ENCODE measurements at places on chromosomes 7 and 10.

GRCh38 chr7:150829426-150829825 is 22.9 kb upstream of the AOC1 start:
- DNase-seq: no peak

- DNase-seq: no peak
Measured at GRCh38 chr10:16948361-16948760, 131.1 kb upstream of the RSU1 start.

GRCh38 chr7:133429371-133429770 is 176.5 kb downstream of the EXOC4 start:
- DNase-seq: no peak

GRCh38 chr7:71130031-71130679 is 1.8 kb upstream of the GALNT17 start:
- no peak for DNase-seq

- no peak for DNase-seq
Measured at GRCh38 chr7:139695588-139695987, 82.2 kb downstream of the HIPK2 start.

DNA sequence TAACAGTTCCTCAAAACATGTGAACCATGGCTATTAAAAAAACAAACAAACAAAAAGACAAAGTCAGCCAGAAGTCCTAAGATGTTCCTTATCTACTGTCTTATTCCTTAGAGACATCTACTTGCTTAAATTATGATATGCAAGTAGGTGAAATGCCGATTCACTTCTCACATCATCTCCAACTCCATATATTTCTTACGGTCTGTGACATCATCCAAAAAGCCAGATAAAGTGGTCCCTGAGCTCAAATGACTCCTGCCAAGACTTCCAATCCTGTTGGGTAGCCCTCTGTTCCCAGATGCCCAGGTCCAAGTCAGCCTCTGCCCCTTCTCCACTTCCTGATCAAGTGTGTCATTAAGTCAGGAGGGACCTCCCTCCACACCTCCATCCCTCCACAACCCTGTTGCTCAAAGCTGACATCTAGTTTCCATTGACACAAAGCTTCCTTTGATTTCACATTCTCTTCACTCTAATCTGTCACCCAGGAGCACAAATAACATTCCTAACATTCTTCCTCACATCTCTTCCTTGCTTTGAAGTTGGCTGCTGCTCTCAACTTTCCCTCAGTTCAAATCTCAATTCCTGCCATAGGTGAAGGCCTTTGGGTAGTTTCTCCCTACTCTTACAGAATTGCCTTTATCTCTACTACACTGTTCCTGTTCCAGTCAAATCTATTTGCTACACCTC is 56.1 kb upstream of the PDLIM1 start:
- no peak for DNase-seq

DNA sequence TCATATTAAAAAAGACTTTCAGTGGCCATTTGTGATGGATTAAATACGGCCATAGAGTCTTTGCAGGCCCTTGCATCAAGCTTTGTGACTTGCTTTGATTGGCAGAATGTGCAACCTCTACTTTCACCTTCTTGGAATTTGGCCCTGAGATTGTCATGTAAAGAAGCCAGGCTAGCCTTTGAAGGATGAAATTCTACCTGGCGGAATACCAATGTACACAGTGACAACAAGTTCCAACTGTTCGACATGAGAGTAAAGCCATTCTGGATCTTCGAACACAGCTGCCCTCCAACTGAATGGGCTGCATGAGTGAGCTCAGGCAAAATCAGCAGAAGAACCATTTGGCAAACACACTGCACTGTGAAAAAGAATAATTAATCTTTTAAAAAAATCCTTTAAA is 321.3 kb downstream of the PHF14 start:
- no peak for DNase-seq

DNA sequence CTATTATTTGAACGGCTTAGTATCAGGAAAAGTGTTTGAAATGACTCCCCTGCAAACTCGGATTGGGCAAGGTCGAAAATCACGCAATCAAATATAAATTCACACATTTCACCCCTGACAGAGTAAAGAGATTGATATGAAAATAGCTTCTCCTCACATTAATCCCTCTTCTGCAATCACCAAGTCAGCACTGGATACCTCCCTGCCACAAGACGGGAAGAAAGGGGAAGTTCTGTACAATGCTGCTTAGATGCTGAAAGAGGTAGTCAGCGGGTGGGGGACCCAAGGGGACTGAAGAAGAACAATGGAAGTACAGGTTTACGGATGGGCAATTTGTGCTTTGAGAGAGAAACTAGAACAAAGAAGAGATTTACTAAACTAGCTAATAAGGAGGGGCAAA is 72.0 kb upstream of the ANK3 start:
- DNase-seq: no peak

GRCh38 chr10:125000366-125001312 is 58.7 kb downstream of the ZRANB1 start:
- DNase-seq: no peak

DNA sequence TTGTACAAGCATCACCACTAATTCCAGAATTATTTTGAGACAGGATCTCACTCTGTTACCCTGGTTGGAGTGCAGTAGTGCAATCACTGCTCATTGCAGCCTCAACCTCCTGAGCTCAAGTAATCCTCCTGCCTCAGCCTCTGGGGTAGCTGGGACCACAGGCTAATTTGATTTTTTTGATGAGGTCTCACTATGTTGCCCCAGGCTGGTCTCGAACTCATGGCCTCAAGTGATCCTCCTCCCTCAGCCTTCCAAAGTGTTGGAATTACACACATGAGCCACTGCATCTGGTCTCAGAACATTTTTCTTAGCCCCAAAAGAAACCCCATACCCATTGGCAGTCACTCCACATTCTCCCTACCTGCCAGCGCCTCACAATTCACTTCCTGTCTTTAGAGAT is 3.5 kb upstream of the WBP1L start:
- DNase-seq: no peak

DNA sequence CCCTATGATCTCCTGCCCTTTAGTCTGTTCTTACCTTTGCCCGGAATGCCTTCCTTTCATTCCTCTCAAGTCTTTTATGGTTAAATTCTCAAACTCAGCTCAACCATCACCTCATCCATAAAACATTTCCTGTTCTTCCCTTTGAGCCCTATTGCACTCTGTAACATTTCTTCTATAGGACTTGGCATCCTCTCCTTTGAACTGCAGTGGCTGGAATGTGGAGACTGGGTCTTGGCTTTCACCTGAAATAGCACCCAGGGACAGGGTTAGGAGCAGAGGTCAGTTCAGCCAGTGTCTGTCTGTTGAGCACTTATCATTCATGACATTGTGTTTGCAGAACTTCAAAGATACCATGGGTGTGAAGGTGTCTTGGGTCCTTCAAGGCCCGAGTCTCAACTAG is 7.2 kb downstream of the NFE2L3 start:
- no peak for DNase-seq

- no peak for DNase-seq
Measured at GRCh38 chr10:31037749-31038148, 6.1 kb upstream of the ZNF438 start.

DNA sequence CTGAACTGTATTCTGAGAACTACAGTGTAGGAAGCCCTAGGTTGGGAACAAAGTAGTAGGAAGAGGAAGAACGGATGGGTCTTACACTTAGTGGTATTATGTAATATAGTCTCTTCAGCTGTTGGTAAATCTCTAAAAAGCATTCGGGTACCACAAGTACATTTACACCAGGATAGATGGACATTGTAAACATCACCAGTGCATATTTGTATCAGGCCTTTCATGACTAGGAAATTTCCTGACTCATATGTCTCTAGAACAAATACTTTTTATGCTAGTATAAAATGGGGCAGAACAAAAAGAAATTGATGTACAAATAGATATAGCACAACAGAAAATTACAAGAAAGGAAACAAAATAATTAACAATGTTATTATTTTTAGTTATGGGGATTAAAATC is 21.5 kb upstream of the OR6B1 start:
- DNase-seq: no peak

GRCh38 chr10:72943498-72944234 is 10.9 kb downstream of the PLA2G12B start:
- DNase-seq: no peak

- DNase-seq: no peak
Measured at GRCh38 chr7:159218170-159218569, 73.5 kb upstream of the VIPR2 start.

- no peak for DNase-seq
Measured at GRCh38 chr7:102288285-102288930, 1.7 kb downstream of the SH2B2 start.
